RCC 7860 (cell line): ENCODE measurements at places on chromosomes 2 and 18.

- DNase-seq: peak; percentile 56
Observed at GRCh38 chr2:105179469-105180372, 61.8 kb upstream of the GPR45 start.

DNA sequence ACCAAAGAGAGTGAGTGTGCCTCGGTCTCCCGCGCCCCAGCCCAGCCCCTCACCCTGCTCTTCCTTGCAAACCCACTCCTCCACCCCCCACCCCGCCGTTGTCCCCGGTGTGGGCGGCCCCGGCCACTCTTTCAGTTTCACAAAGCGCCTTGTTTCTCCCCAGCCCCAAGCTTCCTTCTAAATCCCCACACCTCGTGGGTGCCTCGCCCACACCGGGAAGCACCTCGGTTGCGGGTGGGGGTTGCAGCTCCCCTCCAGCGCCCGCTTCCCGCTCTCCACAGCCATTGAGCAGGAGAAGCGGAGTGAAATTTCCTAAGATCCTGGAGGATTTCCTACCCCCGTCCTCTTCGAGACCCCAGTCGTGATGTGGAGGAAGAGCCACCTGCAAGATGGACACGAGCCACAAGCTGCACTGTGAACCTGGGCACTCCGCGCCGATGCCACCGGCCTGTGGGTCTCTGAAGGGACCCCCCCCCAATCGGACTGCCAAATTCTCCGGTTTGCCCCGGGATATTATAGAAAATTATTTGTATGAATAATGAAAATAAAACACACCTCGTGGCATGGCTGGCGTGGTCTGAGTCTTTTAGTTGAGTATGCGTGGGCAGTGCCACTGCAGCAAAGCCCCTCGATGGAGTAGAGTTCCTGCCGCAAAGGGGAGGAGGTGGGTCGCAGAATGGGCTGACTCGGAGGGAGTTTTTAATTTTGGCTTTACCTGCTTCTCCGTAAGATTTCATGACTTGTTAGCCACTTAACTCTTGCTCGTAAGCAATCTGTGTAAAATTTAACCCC lies 848 bp downstream of the TMSB10 start:
- no peak for DNase-seq

- no peak for DNase-seq
Observed at GRCh38 chr2:170887496-170887895, 41.6 kb upstream of the GORASP2 start.

DNA sequence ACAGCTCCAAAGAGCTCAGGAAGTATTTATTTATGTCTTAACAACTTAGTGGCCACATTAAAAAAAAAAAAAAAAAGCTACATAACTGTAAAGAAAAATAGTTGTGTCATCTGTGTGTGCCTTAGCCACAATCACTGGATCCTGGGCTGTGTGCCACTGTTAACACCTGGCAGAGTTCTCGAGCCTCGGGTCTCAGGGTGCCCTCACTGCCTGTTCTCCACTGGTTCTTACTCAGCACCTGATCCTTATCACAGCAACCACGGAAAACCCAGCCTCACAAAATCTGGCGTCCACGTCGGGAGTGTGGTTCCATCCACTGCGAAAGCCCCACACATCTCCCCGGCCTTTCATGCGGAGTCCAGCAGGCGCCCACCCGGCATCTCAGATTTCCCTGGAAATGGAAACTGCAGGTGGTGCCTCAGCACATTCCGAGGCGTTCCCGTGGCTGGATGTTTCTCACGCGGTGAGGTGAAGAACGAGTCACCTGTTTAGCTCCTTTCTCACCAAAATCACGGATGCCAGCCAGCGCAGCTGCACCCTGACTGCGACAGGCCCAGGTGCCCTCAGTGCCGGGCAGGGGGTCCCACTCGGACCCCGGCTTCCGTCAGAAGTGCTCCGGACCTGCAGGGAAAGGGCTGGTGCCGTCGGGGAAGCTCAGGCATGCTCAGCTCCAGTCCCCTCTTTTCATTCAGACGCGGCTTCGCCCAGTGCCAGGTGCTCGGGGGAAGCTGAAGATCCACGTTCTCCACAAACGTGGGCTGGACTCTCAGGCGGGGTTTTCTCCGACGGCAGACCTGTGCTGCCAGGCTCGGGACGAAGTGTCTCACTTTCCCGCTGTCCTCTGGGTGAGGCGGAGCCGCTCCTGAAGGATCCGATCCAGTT lies 198.7 kb upstream of the SALL3 start:
- DNase-seq: no peak

GRCh38 chr2:108895188-108895587 lies 93.8 kb downstream of the EDAR start:
- no peak for DNase-seq

- peak; percentile 52 for DNase-seq
Observed at GRCh38 chr18:74796841-74797576, 199.3 kb downstream of the ZNF407 start.

- no peak for DNase-seq
Observed at GRCh38 chr2:100143286-100143685, 896 bp upstream of the AFF3 start.

- DNase-seq: no peak
Observed at GRCh38 chr2:223989206-223989855, 32.1 kb downstream of the MRPL44 start.

DNA sequence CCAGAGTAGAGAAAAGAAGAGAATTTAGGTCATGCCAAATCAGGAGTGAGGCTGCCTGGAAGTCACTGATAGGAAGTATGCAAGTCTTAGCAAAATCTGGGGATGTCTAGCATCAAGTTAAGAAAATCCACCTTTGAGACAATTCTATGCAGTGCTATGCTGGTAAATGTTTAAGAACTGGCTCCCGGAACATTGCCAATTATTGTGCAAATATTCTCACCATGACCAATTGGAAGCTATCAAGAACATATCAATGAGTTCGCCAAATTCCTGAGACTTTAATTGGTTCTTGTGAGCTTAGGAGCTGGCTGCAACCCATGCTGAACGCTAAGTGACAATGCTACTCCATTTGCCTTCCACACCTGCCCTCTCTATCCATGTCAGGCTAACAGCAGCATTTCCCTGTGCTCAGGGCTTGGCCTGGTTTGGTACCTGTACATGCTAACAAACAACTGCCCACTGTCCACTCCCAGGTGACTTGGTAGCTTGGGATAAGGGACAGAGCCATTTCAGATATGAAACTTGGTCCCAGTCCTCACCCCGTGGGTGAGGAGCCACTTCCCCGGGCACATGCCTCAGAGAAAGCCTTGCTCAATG lies 172.9 kb upstream of the KLHL29 start:
- no peak for DNase-seq

GRCh38 chr2:228594012-228594411 lies 412.5 kb upstream of the SPHKAP start:
- DNase-seq: no peak

DNA sequence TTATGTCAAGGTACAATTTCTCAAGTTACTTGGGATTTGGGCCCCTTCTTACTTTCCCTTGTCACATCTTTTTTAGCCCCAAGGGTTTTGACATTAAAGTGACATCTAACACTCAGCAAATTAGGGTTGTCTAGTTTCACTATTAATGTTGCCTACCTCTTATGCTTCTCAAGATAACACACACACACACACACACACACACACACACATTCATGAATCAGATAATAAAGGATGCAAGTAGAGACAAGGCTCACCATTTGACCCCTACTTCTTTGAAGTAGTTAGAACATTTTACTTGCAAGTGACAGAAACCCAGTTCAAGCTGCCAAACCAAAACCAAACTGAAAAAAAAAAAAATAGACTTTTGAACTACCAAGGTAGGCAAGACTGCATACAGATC lies 138.8 kb downstream of the TRIB2 start:
- DNase-seq: no peak

DNA sequence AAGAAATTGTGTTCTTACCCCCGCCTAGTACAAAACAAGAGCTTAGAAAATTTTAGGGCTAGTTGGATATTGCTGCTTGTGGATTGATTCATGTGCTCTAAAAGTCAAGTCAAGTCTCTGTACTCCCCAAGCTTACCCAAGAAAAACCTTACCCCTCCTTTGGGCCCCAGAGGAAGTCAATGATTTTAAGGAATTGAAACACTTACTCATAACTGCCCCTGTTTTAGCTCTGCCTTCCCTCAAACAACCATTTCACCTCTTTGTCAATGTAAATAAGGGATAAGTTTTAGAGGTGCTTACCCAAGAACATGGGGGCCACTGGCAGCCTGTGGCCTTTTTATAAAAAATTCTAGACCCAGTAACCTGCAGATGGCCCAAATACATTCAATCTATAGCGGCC lies 136.6 kb upstream of the RMP24 start:
- no peak for DNase-seq

DNA sequence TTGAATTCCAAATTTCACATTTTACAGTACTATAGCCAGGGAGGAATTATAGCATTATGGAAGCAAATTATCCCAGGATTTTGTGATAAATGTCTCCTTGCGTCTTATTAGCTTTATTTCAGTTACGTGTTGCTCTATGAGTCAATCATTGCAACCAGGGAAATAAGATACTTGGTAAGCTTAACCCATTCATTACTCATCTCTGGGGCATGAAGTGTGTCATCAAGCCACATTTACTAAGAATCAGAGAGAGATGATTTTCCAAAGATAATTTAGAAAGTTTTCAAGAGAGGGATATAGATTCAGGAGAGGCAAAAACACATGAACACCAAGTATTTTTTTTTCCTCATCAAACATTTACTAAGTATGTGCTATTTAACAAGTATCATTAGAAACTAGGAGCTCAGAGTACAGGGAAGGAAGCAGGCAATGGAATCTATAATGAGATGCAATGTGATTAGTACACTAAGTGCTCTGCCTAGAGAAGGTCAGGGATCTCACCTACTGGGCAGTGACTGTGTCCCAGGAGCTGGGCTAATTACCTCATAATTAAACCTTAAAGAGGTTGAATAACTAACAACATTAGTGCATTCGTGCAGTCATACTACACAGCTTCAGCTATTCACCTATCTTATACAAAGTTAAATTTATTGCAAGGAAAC lies 217.8 kb upstream of the NXPH2 start:
- DNase-seq: peak; percentile 83

GRCh38 chr2:54589340-54590215 lies 133.5 kb downstream of the SPTBN1 start:
- no peak for DNase-seq

GRCh38 chr2:69203166-69203985 lies 183.7 kb downstream of the GFPT1 start:
- no peak for DNase-seq

GRCh38 chr2:17594533-17595401 lies 54.3 kb downstream of the VSNL1 start:
- no peak for DNase-seq

DNA sequence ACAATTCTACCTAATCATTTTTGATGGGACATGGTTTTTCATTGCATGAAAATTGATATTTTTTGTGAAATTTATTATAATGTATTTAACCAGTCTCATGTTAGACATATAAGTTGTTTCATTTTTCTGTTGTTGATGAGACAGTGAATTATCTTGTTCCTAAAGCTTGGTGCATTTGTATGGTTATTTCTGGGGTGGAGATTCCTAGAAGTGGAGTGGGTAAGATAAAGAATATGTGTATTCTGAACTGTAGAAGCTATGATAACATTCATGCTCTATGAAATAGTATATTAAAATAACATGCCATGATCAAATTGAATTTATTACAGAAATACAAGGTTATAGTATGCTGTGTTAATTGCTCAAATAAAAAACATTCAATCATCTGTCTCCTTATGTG lies 69.2 kb downstream of the BOLA3 start:
- no peak for DNase-seq

- no peak for DNase-seq
Observed at GRCh38 chr2:204114295-204115136, 178.0 kb downstream of the ICOS start.

DNA sequence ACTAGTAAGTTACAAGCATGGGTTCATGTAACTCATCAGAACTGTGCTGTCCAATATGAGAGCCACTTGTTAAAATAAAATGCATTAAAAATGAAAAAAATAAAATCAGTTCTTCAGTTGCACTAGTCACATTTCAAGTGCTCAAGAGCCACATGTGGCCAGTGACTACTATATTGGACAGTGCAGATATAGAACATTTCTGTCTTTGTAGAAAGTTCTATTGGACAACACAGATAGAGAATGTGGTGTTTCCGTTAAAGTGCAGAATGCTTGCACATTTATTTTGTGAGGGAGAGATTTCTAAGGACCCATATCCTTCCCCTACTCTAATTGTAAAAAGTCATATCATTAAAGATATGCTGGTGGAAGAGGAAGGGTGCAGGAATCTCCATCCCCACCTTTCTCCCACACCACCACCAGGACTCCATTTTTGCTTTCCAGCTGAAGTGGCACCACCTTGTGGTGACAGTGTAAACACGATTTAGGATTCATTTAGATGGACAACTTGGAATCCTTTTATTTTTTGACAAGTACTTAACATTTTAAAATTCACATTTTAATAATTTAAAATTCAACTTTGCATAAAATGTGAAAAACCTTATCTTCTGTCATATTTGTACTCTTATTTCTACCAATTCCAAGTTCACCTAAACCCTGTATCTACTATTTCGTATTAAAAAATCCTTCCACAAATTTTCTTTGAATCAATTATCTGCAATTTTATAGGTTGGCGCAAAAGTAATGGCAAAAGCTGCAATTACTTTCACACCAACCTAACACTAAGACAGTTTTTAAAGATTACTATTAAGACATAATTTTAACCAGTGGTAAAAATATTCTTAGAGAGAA lies 9.4 kb upstream of the CD302 start:
- DNase-seq: peak; percentile 42

DNA sequence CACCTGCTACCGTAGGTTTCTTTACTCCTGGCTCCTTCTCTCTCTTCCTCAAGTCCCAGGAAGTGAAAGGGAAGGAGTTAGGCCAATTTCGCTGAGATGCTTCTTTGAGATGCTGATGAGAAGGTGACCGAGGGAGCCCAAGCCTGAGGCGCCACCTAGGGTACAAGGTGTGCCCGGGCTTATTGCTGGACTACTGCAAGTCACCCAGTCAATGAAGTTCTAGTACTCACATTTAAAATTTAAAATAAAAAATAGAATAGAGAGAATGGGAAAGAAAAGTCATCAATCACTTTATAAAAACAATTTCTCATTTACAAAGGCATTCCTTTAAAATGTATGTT lies 45.3 kb downstream of the ACAA2 start:
- peak; percentile 50 for DNase-seq

GRCh38 chr2:85436836-85437487 lies 18.4 kb downstream of the SH2D6 start:
- DNase-seq: no peak

GRCh38 chr2:14751581-14751980 lies 119.1 kb downstream of the LRATD1 start:
- DNase-seq: no peak

DNA sequence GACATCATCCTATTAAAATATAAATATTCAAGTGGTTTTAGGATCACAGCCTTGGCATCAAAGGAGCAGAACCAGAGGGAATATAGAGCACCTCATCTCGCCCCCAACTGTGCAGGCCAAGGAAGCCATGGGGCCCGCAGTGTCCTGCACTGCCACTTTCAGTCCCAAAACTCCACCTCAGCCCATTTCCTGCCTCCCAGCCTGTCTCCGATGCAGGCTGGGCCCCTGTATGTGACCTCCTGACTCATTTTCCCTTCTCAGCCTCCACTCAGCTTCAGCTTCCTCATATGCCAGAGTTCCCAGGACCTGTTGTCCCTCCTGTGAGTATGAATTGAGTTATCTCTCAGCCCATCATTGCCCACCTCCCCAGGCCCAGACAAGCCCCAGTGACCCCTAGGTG lies 72.9 kb upstream of the GLI2 start:
- DNase-seq: no peak
